CD4-positive, alpha-beta T cell treated with Interleukin-1 beta for 1 hour (primary cell): ENCODE measurements at places on chromosomes 16 and 17.

- DNase-seq, result no peak
These were observed 75.0 kb downstream of the GPRC5B start for GRCh38 chr16:19809693-19810092.

GRCh38 chr17:2212400-2212981, 91.1 kb downstream of the SMG6 start:
- no peak for DNase-seq

GRCh38 chr16:84511180-84511800, 6.8 kb upstream of the MEAK7 start:
- peak; percentile 87 for DNase-seq

DNA sequence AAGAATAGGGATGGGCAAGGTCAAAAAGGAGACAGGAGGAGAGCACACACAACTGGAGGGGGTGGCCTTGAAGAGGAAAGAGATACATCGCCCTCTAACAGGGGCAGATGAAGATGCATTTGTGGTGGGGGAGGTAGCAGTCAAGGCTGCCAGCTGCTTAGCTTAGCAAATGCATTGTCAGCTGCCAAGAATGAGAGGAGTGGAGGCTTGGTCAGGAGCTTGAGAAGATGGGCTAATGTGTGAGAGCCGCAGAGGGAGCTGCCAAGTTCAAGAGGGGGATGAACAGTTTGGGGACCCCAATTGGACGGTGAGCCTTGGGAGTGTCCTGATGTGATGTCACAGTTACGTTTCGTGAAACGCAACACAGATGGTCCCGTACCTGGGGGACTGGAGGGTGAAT, 28.9 kb upstream of the GNA13 start:
- DNase-seq, result no peak

DNA sequence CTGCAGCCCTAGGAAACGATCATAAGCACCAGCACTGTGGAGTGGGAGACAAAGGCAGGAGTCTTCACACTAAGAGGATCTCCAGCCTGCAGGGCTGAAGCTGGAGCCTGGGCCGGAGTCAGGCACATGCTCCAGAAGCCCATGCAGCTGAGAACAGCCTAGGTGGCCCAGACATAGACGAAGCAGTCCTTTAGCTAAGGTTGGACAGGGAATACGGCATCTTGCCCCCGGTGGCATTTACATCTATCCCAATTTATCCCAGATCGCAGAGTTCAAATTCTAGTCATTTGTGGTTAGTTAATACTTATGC, 13.9 kb downstream of the TSPOAP1 start:
- DNase-seq, result no peak

GRCh38 chr17:28827672-28828071, 14.9 kb downstream of the FAM222B start:
- DNase-seq, result no peak

DNA sequence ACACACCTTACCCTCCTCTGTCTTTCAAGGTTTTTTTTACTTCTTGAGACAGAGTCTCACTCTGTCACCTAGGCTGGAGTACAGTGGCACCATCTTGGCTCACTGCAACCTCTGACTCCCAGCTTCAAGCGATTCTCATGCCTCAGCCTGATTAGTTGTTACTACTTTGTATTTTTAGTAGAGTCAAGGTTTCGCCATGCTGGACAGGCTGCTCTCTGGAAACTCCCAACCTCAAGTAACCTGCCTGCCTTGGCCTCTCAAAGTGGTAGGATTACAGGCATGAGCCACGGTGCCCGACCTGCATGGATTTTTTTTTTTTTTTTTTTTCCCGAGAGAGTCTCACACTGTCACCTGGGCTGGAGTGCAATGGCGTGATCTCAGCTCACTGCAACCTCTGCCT, 273.2 kb downstream of the RBFOX1 start:
- no peak for DNase-seq

GRCh38 chr16:48225456-48225855, 18.6 kb upstream of the LONP2 start:
- no peak for DNase-seq

DNA sequence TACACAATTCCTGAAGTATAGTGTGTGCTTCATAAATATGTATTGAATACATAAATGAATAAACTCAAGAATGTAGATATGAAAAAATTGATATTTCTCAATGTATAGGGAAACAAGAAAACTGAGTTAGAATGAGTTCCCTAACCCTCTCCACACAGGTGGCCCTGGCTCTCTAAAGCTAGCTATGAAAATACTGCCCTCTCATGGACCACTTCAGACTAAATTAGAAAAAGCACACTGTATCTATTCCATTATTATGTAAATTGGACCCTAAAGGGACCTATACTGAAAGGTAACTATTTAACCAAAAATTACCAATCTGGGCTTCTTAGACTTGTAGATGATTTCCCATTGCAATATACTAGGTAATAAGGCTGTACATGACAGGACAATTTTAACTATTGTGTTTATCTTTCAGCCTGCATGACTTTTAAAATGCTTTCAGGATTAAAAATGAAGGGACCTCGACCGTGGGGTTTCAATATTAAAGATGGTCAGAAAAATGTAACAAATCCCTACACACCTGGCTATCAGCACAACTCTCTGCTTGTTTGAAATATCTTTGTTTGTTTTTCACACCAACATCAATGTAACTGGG, 672.5 kb upstream of the KIF2B start:
- DNase-seq, result no peak

GRCh38 chr17:31508288-31509094, 117.0 kb downstream of the RAB11FIP4 start:
- DNase-seq, result peak; percentile 76

DNA sequence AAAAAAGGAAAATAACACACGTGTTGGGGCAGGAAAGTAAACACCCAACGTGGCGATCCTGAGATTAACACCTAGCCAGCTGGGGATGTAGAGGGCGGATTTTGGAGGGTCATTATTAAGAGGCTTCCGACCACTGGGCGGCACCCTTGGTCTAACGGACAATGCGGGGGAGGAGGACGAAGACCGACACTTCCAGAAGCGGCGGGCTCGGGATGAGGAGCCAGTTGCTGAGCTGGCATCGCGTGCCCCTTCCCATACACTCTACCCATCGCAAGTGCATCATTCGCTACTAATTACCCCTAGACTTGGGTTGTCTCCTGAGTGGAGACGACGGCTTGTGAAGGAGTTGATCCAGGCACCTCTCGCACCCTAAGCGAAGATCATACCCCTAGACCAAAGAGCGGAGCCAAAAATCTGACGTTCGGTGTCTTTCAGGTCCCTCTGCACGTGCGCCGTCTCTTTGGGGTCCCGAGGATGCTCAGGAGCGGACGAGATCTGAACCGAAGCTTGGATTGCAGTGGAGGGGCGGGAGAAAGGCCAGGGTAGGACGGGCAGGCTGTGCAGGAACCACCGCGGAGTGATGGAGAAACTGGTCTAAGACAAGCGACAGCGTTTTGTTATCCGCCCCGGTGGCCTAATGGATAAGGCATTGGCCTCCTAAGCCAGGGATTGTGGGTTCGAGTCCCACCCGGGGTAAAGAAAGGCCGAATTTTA, 17.6 kb downstream of the ZNF213 start:
- DNase-seq, result peak; percentile 83

- DNase-seq, result no peak
These were observed 21.5 kb downstream of the LPCAT2 start for GRCh38 chr16:55530316-55530856.

DNA sequence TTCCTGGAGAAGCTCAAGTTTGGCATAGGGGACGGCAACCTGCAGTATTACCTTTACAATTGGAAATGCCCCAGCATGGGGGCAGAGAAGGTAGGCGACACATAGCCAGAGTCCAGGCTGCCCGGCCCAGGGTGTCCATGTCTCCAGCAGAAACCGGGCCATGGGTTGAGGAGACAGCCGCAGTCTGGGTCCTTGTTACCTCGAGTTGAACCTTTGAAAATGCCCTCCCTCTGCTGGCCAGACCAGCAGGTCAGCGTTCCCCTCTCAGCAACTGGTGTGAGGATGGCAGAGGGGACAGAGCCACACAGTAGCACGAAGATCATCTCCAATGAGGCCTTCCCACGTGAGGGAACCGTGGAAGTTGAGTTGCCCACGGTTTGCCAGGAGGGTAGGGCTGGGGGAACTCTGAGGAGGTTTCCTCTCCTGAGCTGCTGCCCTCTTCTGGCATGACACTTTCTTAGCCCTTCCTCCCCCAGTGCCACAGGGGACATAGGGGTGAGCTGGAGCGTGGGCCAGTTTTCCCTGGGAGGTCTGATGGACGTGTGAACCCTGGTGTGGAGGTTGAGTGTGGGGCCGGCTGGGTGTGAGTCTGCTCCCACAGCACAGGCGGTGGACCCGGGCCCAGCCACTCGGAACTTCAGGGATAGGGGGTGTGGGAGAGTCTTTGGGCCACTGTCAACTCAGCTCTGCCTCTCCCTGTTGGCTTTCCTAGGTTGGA, 27.2 kb downstream of the PLCD3 start:
- no peak for DNase-seq

DNA sequence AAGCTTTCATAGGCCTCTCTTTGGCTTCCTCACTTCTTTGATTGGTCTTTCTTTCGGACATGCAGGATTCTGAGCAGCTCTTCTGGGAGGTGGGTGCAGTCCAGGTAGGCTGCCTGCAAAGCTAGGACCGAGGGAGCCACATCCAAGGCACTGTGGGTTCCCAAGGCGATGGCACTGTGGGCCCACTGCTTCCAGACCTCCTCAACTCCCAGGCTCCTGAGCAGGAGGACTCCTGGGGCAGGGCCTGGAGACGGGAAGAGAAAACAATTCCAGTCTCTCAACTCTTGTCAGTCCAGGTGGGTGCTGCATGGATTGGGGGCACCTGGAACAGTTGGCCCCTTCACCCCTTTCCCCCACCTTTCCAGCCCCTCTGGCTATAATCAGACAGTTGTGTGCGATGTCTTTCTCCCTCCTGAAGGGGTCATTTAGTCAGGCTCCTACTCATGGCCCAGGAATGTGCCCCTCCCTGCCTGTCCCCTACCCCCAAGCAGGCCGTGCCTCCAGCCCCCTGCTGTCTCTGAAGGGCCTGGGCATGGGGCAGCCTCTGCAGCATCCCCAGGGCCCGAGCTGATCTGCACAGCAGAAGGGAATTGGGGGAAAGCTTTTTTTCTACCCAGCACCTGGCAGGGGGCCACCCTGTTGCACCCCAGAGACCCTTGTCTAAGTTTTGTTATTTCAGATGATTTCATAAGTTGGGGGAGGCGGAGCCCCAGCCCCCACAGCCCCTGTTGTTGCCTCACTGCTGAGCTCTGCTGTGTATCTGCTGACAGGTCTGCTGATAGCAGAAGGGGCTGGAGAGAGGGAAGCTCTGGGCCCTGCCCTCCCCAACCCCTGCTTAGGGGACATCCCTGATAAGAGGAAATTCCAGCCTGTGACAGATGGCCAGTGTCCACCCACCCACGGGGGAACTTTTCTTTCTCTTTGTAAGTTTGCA, 330.3 kb downstream of the SEC14L1 start:
- no peak for DNase-seq

- no peak for DNase-seq
These were observed 9.3 kb downstream of the IL4R start for GRCh38 chr16:27322858-27323780.

GRCh38 chr17:2909175-2909845, 113.1 kb downstream of the RAP1GAP2 start:
- DNase-seq, result no peak

DNA sequence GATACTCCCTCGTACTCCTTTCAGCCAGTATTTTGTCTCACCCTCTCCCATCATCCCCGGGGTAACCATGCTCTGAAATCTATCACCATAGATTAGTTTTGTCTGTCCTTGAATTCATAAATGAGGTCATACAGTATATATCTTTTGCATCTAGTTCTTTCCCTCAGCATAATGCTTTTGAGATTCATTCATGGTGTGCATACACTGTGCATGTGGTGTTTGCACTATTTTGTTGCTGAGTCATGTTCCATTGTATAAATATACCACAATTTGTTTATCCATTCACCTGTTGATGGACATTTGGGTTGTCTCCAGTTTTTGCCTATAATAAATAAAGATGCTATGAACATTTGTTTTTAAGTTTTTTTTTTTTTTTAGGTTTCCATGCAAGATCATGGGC, 34.2 kb upstream of the NLRP1 start:
- DNase-seq, result no peak

- DNase-seq, result no peak
These were observed 4.7 kb upstream of the RBBP6 start for GRCh38 chr16:24534620-24535019.

DNA sequence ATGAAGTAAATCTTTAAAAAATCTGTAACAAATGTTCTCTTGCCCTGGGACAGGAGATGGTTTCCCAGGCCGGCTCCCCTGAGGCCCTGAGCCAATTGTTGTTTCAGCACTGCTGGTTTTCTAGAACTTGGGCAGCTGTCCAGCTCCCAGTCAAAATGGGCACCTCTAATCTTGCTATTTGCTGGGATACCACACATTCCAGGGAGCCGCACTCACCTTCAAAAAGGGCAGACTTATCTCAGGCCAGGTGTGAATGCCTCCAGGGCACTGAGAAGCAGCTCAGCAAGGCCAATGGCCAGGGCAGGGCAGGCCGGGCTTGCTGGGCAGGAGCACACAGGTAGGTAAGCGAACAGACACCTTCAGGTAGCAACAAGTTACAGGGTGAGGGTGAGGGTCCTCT, 24.4 kb downstream of the TRIM16 start:
- no peak for DNase-seq

GRCh38 chr17:61419496-61420046, 19.9 kb downstream of the TBX2 start:
- DNase-seq, result no peak

- DNase-seq, result peak; percentile 36
These were observed 7.3 kb downstream of the MTMR4 start for GRCh38 chr17:58507123-58507634.

GRCh38 chr17:70276906-70277305, 107.6 kb downstream of the KCNJ2 start:
- no peak for DNase-seq

DNA sequence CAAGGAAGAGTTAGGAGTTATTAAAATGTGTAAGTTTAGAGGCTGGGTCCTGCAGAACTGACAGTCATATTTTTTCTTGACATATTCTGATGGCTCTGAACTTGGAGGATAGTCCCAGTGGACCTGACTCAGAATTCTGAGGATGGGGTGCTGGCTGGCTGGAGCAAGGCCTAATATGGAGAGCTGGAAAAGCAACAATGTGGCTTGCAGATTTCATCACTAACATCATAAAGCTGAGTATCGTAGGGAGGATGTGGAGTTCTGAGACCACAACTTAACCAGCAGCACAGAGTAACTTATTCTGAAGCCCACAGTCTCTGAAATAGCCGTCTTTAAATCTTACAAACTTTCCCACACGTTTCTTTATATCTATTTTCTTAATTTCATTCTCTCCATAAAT, 2.3 kb downstream of the KRTAP1-5 start:
- DNase-seq, result no peak

GRCh38 chr16:49023050-49023449, 258.6 kb downstream of the CBLN1 start:
- DNase-seq, result no peak

- no peak for DNase-seq
These were observed 176.0 kb upstream of the RPL38 start for GRCh38 chr17:74027444-74027843.

GRCh38 chr17:78883533-78884131, 19.4 kb downstream of the CEP295NL start:
- peak; percentile 45 for DNase-seq

- DNase-seq, result no peak
These were observed 878 bp downstream of the TAOK1 start for GRCh38 chr17:29390851-29391631.
